ENCODE measurements at places on chromosomes 3 and 15.

GRCh38 chr15:85168642-85169173, 187.1 kb downstream of the PDE8A start:
- DNase-seq, result no peak

- DNase-seq, result peak; percentile 14
Observed at GRCh38 chr3:101890716-101891115, 41.4 kb downstream of the NFKBIZ start.

GRCh38 chr3:73291541-73291940, 230.1 kb downstream of the EBLN2 start:
- no peak for DNase-seq

GRCh38 chr3:149402481-149402880, 25.0 kb upstream of the TM4SF1 start:
- no peak for DNase-seq

DNA sequence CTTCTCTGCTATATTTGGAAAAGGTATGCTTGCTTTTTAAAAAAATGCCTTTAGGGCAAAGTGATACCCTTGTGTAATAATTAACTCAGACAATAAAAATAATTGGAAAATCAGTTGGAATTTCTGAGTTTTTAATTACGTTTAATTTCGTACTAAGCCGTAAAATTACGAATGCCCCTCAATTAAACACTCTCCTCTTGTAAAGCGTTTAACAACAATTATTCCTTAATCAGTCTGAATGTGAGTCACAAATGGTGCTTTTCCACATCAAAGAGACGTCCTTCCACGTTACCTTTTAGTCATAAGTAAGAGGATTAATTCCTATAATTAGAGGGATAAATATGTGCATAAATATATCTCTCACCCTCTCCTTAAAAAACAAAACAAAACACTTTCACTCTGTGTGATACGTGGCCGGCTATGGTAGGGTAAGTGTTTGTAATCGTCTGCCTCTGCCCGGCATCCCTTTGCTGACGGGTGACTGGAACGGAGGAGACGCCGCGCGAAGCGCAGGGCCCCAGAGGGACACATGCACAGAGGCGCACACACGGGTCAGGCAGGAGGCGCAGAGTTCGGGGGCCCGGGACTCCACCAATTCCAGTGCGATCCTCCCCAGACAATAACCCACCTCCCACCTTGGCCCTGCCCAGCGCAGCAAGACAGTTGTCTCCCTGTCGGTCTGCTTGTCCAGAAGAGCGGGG, 9.7 kb upstream of the MEIS2 start:
- DNase-seq, result no peak

All from fibroblast of skin of left biceps (primary cell).